CD4-positive, CD25-positive, alpha-beta regulatory T cell (primary cell): ENCODE measurements at places on chromosomes 2 and 18. TPM values are rescaled to one million over a fixed set of nuclear protein-coding genes. Genes with fewer than 3 reads are reported as not detected.

DNA sequence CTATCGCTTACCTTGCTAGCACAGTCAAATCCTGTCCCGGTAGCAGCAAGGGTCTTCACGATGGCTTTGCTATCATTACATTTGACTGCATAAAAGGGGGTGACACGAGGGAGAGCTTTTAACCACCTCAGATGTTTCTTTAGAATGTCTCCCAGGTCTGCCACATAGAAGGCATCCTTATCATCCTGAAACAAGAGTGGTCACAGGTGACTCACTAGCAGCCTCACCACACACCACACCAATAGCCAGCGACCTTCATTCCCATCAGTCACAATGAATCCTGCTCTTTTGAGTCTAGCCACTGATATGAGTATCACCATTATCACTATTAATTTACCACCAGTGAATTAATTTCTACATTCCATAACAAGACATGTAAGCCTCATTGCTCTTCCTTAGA, 3.7 kb downstream of the ODC1 start:
- no peak for DNase-seq

DNA sequence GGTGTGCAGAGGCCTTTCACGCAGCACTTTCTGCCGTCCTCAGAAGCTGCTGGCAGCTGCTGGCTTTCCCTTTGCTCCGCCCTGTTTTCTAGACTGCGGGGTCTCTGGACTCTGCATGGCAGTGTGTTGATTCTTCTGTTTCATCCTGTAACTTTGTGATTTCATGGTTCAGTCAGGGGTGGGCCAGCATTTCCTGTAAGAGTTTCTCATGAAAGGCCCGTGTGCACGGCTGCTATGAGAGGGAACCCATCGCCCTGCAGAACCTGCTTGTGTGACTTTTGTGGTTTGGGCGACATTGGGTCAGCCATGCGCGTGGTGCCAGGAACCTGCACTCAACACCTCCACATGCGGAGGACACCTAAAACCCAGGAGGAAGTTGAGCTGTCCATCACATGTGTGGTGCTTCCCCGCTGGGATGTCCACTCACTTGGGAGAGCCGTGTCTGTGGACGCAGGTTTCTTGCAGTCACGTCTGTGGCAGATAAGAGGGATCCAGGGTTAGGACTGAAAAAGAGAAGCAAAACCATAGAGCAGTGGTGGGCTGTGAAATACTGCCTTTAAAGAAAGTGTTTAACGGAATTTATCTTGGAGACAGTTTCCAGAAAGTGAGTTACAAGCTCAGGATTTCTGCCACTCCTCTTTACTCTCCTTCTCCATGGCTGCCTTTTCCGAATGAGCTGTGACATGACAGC, 167.3 kb upstream of the ALKAL2 start:
- no peak for DNase-seq

- peak; percentile 68 for DNase-seq
These were observed at the start of gene DNMT3A for GRCh38 chr2:25341753-25342371. Gene DNMT3A (minus strand): TSS chr2:25341925. CDS start chr2:25313984, 27,941 bp downstream.

DNA sequence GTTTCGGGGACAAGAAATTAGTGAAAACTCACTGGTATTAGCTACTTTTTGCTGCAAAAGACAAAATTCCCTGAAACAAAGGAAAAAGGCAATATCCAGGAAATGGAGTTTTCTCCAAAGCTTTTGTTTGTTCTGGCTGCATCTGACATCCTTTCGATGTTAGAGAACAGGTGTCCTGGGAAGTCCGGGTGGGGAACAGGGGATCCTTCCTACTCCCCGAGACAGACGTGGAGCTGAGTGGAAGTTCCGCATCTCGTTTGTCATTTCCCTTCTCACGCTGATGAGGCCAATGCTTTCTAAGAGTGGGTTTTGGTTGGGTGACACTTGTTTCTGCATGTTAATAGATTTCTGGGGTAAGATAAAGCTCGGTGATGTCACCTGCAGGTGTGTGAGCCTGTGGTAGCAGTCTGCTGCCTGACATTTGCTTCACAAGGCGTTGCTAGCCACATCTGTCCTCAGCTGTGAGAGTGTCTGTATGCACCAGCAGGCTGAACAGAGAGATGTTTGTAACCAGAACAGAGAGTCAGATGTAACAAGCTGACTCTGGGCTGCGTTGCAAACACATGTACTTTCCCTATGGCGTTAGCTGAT, 125.9 kb downstream of the ACOXL start:
- DNase-seq = peak; percentile 62

GRCh38 chr18:78965917-78966792, 13.5 kb upstream of the SALL3 start:
- DNase-seq = no peak

Gene VWA3B
- total RNA-seq = not detected

GRCh38 chr2:45713591-45713990, 62.1 kb downstream of the PRKCE start:
- no peak for DNase-seq

DNA sequence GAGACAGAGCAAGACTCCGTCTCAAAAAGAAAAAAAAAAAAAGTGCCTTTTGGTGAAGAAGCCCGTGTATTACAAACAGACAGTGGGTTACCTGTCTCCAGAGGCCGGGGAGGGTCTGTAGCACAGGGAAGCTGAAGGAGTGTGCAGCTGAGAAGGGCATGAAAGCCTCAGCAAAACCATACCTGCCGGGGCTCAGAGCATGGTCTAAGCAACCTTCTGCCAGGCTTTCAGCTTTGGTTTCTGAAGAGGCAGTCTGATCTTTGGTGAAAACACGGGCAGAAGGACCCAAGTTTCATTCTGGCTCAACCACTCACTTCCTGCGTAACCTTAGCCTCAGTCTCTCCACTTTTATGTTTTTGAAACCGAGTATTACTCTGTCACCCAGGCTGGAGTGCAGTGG, 21.5 kb downstream of the SH2D6 start:
- no peak for DNase-seq

Gene DNAJC5G
- total RNA-seq = not detected

Gene LRP2
- not detected for total RNA-seq

DNA sequence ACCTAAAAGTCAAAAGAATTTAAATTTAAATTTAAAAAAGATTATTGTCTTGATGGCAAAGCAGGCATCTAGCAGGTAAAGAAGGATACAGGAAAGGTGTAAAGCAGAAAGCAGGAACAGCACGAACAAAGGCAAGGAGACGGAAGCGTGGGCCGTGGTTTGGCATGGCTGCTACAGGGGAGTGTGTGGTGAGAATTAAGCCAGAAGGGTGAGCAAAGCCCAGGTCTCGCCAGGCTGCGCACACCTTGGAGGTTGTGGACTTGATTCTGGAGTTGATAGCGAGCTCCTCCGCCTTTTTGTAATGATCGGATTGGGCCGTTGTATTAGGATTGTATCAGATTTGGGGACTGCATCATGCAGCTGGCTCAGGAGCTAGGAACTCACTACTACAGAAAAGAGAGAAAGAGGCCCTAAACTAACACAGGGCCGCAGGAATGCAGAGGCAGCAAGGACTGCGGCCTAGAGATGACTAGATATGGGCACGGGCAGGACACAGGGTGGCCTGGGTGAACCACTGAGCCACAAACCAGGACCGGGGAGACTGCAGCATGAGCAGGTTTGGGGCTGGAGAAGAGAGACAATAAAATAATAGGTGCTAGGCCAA, 71.4 kb upstream of the TMEM247 start:
- DNase-seq = no peak

GRCh38 chr18:13446024-13446423, 227.5 kb downstream of the LDLRAD4 start:
- no peak for DNase-seq

DNA sequence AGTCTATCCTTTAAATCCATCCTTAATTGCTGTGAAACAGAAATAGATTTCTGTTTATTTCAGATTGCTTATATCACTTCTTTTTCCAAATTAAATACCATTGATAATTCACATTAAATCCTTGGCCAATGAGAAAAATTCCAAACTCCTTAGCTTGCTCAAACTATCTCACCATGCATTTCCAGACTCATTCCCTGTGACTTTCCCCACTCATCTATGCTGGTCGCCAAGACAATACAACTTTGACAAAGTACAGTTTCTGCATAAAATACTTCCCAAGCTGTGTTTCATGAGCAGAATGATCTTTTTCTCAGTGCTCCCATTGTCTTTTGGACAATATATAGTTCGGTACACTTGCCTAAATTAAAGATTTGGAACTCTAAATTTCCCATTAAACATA, 575.6 kb downstream of the CPS1 start:
- DNase-seq = no peak

- no peak for DNase-seq
These were observed 131.5 kb upstream of the STON1 start for GRCh38 chr2:48398285-48399002.

DNA sequence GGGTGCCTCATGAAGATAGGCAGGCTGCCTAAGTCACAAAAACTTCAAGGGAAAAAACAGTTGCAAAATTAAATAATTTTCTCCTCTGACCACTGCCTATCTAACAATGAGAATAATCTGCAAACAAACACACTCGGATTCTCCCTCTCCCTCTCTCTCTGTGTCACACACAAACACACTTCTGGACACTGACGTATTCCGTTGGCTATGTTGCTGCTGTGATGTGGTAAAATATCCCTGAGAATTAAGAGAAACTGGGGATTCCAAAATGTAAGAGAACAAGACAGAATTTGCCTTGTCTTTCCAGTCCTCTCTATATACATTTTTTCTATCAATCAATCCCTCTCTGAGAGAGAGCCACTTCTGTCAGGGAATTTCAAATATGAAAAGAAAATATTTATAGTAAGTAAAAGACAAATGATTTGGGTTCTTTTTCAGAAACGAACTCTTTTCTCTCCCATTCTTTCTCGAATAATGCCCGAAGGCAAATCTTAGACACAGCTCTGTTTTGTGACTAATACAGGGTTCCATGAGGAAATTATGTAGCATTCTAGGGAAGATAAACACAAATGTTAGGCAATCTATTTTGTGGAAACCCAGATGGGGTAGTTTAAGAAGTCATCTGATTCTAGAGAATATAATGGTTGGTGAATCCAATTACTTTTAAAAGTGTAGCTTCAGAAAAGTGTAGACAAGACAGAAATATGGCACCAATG, 310.3 kb upstream of the CYP26B1 start:
- DNase-seq = no peak

- no peak for DNase-seq
These were observed 716.5 kb upstream of the LRATD1 start for GRCh38 chr2:13916066-13916465.

DNA sequence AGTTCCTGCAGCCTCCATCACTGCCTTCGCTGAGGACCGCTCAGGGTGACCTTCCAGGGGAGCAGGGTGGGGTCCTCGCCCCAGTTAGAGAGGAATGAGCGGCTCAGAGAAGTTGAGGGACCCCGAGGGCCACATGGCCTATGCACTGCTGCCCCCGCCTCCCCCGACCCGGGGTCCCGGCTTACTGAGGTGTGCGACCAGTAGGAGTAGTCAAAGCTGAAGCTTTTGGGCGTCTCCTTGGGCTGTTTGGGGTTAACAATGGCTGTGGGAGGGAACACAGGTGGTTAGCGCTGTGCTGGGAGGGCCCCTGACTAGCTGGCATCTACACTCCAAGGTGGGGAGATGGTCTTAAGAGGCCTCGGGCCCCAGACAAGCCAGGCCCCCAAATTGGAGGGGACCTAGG, 31.0 kb downstream of the KIF1A start:
- no peak for DNase-seq

Gene ABCB11
- total RNA-seq = not detected

GRCh38 chr18:64991102-64991501, 759.7 kb upstream of the CDH7 start:
- DNase-seq = no peak

GRCh38 chr2:221606424-221606823, 34.3 kb upstream of the EPHA4 start:
- no peak for DNase-seq

GRCh38 chr2:195582188-195582587, 74.8 kb upstream of the SLC39A10 start:
- no peak for DNase-seq

GRCh38 chr2:65129286-65129825, 550 bp downstream of the RAB1A start:
- DNase-seq = peak; percentile 36

Gene ZNF804A
- not detected for total RNA-seq

DNA sequence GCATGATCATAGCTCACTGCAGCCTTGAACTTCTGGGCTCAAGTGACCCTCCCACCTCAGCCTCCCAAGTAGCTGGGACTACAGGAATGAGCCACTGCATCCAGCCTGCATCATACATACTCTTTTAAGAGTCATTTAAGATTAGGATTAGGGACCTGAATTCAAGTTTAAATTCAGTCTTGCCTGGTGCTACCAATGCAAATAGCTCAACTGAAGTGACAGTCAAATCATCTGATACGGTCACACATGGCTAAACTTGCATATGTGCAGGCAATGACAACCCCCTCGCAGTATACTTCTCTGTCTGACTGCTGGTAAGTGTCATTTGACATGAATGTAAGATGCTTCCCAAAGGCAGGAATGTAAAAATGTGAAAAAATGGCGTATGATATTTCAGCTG, 31.8 kb upstream of the TMEM131 start:
- no peak for DNase-seq

Gene MRPL30
- total RNA-seq = 13.9 TPM

Gene CYBRD1
- 0.94 TPM for total RNA-seq

Gene SPP2
- total RNA-seq = not detected

DNA sequence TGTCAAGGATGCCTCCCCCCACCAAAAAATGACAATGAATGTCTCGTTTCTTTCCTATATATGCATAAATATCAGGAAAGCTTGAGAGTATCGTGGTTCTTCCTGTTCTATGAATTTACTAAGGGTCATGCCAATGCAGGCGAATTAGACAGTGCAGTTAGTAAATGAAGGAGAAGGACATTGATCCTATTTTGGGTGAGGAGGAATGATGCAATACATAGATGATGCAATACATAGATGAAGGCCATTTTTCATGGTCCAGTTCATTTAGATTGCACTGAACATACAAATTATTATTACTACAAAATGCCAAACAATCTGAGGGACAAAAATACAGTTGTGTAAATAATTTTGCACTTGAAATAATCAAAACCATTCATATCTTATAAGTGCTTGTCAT, 1265.0 kb downstream of the LRP1B start:
- no peak for DNase-seq

DNA sequence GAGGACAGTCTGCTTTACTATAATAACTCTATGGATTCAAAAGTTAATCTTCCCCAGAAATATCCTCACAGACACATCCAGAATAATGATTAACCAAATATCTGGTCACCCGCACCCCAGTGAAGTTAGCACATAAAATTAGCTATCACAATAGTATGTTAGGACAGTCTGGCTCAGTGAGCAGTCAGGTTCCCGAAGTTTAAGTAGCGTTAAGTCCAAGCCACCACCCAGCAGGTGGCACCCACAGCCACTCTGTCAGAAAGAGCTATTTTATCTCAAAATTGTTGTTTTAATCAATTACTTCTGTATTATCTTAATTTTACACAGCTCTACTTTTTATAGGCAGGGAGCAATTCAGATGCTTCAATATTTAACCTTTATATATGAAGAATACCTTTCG, 537.5 kb downstream of the MBD2 start:
- no peak for DNase-seq

DNA sequence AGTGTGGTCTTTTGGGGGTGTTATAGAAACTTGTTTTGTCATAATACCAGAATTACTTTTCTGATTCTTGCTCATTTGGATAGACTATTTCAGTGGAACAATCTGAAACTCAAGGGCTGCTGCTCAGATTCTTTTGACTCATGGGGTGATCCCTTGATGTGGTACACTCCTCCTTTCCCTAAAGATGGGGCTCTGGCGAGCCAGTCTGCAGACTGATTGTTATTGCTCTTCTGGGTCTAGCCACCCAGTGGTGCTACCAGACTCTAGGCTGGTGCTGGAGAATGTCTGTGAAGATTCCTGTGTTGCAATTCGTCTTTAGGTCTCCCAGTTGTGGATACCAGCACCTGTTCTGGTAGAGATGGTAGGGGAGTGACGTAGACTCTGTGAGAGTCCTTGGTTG, 4.2 kb upstream of the MARS2 start:
- DNase-seq = no peak

- DNase-seq = no peak
These were observed 494.7 kb downstream of the ARHGAP15 start for GRCh38 chr2:143623909-143624260.
